ENCODE measurements at places on chromosomes 13 and 19. TPM values are rescaled to one million over a fixed set of nuclear protein-coding genes. Genes with fewer than 3 reads are reported as not detected.

DNA sequence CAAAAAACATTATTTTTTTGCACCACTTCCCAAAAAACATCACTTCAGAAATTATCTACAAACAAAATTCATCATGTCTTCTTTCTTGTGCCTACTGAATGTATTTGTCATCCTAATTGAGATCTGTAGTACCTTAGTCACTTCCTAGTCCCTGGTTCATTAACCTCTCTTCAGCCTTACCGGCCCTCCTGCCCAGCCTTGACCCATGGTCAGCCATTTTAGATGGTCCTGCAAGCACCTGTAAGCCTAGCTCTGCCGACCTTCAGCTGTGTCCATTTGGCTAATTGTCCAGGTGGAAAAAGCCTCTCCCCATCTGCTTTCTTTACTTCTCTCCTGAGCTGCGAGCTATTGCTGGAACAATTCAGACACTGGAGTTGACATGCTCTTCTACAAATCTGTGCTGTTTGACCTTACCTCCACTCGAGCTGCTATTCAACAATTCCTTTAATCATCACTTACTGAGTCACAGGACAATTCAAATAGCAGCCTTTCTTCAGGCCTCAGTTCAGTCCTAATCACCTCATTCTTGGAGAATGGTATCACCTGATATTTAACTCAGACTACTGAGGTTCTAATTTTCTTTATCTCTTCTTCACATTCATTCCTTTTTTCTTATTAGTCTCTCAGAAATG lies 882.5 kb downstream of the PCDH9 start:
- no peak overlapping the region for H3K27ac ChIP-seq
- H3K36me3 ChIP-seq, result no peaks in the 10 kb centered on the region
- no peak overlapping the region for H3K4me3 ChIP-seq
- H3K27me3 ChIP-seq, result no peaks in the 10 kb centered on the region

- no peak overlapping the region for H3K4me3 ChIP-seq
- no peak for DNase-seq
- H3K27me3 ChIP-seq, result peaks cover 8% of the 10 kb centered on the region
- no peak overlapping the region for H3K27ac ChIP-seq
- peaks cover 4% of the 10 kb centered on the region for H3K4me1 ChIP-seq
Observed at GRCh38 chr13:96993634-96994016, 651 bp downstream of the OXGR1 start.

- no peaks in the 10 kb centered on the region for H3K36me3 ChIP-seq
- H3K27ac ChIP-seq, result no peak overlapping the region
- no peaks in the 10 kb centered on the region for H3K4me1 ChIP-seq
Observed at GRCh38 chr13:38421590-38422560, 72.2 kb downstream of the UFM1 start.

DNA sequence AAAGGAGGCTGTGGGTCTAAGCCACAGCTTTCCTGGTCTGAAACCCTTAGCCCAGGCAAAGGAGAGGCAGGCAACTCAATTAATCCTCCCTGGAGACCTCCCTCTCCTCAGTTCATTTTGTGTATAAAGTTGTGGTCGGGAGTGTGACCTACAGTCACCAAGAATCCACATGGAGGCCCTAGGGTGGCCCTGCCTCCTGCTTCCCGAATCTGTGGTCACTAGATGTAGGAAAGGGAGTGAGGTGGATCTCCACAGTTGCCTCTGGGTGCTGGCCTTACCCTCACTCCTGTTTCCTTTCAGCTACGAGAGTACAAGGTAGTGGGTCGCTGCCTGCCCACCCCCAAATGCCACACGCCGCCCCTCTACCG lies 1.3 kb downstream of the RPL18A start:
- H3K27me3 ChIP-seq, result no peaks in the 10 kb centered on the region
- H3K4me3 ChIP-seq, result peak overlapping the region; percentile 68
- H3K4me1 ChIP-seq, result peaks cover 29% of the 10 kb centered on the region
- peaks cover 36% of the 10 kb centered on the region for H3K36me3 ChIP-seq

DNA sequence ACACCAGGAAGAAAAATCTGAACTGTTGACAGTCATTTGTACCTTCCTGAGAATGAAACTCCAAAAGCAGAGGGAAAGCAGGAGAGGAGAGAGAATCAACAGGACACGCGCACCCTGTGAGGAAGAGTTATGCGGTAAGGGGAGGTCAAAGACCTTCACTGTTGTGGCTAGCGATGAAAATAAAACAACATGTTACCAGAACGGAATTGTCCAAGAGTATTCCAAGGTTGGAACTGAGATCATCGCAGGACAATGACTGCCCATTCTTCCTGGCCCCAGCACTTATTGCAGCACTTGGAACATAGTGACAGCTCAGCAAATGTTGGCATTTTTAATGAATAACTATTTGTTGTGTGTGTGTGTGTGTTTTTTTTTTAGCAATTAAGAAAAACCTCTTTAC lies 176.0 kb upstream of the TSC22D1 start:
- H3K4me1 ChIP-seq, result no peaks in the 10 kb centered on the region
- no peaks in the 10 kb centered on the region for H3K36me3 ChIP-seq
- H3K27me3 ChIP-seq, result no peaks in the 10 kb centered on the region
- DNase-seq, result no peak

GRCh38 chr13:51004918-51005460 lies 95.4 kb downstream of the RNASEH2B start:
- no peaks in the 10 kb centered on the region for H3K36me3 ChIP-seq
- H3K4me3 ChIP-seq, result no peak overlapping the region
- H3K4me1 ChIP-seq, result no peaks in the 10 kb centered on the region
- no peak overlapping the region for H3K27ac ChIP-seq
- no peaks in the 10 kb centered on the region for H3K27me3 ChIP-seq

DNA sequence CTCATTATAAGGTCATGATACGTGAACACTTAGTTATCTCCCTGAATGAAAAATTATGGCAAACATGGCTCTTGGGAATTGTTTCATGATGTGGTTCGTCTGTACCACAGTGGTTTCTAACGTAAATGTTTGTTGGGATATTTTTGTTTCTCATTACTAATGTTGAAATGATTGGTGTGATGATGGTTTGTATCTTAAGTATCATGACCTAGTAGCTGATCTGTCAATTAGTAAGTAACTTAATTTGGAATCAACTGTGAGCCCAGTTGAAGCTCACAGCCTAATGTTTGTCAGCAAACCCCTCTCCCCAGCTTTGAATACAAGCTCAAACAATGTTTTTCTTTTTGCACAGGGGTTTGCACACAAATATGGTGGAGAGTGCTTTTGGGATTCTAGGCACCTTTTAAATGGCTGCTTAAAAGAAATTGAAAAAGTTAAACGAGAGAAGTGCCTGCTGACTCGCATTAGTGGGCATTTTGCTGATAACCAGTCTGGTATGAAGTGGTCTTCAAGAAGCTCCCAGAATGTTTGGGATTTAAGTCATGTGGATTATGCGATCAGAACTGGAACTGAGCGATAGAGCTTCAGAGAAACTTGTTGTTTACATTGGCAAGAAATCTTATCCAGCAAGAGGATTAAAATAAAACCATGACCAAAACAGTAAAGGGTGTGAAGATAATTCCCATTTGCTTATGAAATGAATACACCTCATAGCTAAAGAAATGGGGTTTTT lies 68.2 kb downstream of the LMO7 start:
- no peak for DNase-seq
- no peak overlapping the region for H3K27ac ChIP-seq
- H3K27me3 ChIP-seq, result no peaks in the 10 kb centered on the region
- no peaks in the 10 kb centered on the region for H3K36me3 ChIP-seq
- no peaks in the 10 kb centered on the region for H3K4me1 ChIP-seq

- peak; percentile 27 for DNase-seq
- no peak overlapping the region for H3K27ac ChIP-seq
- no peaks in the 10 kb centered on the region for H3K27me3 ChIP-seq
- H3K4me3 ChIP-seq, result no peak overlapping the region
- no peaks in the 10 kb centered on the region for H3K36me3 ChIP-seq
Observed at GRCh38 chr13:36275190-36276002, 22.2 kb downstream of the CCDC169 start.

DNA sequence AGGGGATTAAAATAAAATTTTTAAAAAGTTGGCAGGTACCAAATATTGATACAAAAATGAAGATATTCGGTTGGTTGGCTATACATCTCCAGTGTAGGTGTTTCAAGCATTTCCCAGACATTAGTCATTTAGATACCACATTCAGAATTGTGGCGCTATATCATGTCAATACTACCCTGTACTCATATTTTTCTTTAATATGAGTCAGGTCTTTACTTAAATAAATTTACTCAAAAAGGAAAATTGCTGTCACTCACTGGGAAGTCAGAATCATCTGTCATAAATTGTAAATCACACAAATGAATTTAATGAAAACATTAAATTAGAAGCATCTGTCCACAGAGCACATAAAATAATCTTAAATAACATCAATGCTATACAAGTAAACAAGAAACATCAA lies 134.2 kb downstream of the TSHZ3 start:
- no peak overlapping the region for H3K27ac ChIP-seq
- H3K4me3 ChIP-seq, result no peak overlapping the region
- no peak for DNase-seq

Gene CCDC9
- 49.6 TPM for total RNA-seq

Gene RGCC
- total RNA-seq, result 61.7 TPM

Data from natural killer cell (primary cell).